ENCODE measurements at places on chromosomes 2 and 18.

GRCh38 chr2:184644685-184645084 is 46.4 kb downstream of the ZNF804A start:
- no peak for DNase-seq

DNA sequence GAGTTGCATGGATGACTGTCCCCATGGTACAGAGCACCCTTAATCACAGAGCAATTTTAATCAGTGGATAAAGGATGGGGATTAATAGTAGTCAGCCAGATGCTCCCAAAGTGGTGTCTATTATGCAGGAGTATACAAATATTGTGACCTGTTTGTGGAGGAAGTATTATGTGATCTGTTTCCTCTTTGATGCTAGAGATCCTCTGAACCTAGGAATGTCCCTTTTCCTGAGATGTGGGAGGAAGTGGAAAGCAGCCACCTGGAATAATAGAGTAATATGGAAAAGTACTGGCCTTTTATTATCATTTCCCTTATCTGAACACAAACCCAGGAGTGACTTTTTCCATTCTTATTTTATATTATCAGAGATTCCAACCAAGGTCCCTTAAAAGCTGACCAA is 94.2 kb upstream of the EFEMP1 start:
- DNase-seq, result no peak

- no peak for DNase-seq
These were observed 156.0 kb downstream of the TGIF1 start for GRCh38 chr18:3605954-3606443.

- DNase-seq, result no peak
These were observed 165.9 kb upstream of the ID2 start for GRCh38 chr2:8515864-8516533.

DNA sequence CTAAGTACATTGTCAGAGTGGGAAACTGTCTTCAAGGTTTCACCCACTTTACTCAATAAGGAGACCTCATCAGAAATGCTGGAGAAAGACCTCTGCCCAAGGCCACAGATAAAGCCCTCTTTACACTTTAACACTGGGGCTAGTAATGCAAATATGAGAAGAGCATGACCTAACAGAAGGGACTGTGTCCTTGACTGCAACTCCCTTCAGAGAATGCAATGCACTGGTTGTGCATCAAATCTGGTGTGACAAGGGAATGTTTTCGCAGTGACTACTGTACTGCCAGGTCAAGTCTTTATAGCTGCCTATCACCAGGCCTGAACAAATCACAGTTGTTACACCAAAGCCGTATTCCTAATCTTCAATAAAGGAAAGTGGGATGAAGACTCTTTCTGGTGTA is 28.6 kb downstream of the CDH19 start:
- peak; percentile 33 for DNase-seq

GRCh38 chr2:197929008-197929885 is 124.9 kb downstream of the PLCL1 start:
- no peak for DNase-seq

Measured in hypothalamus (tissue), 51 donors.